Activated T-helper 17 cell treated with anti-CD3 and anti-CD28 coated beads, Interleukin-2, amount 50 U/mL, for 72 hours (primary cell): ENCODE measurements at places on chromosomes 4 and X. TPM values are rescaled to one million over a fixed set of nuclear protein-coding genes. Genes with fewer than 3 reads are reported as not detected.

PDHA2 gene
- not detected for total RNA-seq

MAGEE1 gene
- 3.3 TPM for total RNA-seq

SH3D19 gene
- not detected for total RNA-seq

NKX3-2 gene
- total RNA-seq = not detected

EGFL6 gene
- 1.3 TPM for total RNA-seq

DCAF12L1 gene
- not detected for total RNA-seq

DNA sequence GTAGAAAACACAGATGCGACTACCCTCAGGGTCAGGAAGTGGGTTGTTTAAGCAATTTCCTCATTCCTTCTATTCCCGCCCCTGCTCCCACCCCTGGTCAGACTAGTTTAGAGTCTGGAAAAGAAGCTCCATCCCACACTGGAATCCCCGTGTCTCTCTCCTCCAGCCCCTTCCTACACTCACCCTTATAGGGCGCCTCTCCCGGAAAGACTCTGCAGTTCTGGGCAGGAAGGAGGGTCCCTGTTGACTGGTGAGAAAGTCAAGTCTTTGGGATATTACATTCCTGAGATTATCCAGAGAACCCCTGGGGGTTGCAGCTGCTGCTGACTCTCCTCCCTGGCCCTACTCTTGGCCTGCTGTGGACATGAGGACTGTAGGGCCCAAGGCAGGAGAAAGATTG, 11.9 kb downstream of the STARD8 start:
- no peak for ATAC-seq

DNA sequence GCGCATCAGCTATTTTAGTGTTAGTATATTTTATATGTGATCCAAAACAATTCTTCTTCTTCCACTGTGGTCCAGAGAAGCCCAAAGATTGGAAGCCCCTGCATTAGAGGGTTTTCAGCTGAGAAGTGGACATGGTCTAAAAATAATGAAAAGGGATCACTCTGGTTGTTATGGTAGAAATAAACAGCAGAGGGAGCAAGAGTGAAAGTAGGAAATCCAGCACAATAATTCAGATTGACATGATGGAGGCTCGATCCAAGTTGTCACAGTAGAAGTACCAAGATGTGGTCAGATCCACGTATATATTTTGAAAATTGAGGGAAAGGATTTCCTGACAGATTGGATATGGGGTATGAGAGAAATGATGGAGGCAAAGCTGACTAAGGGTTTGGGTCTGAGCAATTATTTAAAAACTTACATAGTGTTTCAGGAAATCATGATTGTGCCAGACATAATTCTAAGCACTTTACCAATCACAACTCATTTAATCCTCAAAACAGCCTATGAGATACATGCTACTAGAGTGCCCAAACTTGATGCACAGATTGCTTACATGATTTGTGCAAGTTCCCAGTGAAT, 17.0 kb upstream of the TMEM144 start:
- no peak for ATAC-seq

DNA sequence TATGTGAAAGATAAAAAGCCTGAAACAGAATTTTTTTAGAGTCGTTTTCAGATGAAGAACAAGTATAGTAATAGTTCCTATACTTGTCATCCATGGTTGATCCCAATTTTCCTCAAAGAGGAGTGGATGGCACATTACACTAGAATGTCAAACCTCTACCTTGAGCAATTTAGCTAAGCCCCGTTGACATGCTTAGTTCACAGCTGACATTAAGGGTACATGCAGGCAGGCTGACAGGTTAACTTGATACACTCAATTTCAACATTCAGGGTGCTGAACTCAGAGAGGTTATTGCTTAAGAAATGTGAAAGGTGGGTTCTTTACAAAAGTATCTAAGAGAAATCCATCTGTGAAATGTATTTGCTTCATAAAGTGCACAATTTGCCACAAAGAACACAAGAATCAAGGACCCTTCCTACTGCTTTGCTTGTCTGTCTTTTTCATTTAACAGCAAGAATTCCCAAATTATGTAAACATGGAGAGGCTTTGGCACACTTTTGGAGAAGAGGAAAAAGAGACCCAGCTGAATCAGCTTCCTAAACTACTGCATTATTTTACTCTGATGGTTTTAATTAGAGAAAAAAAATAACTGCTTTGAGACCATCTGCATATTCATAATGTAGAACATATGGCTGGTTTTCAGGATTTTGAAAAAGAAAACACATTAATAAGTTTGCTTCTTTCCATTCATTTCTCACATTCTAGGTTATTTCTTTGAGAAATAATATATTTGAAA, 122.5 kb upstream of the DDIT4L start:
- ATAC-seq = no peak

GRCh38 chr4:139777757-139778156, 112.1 kb downstream of the MGST2 start:
- no peak for ATAC-seq

DNA sequence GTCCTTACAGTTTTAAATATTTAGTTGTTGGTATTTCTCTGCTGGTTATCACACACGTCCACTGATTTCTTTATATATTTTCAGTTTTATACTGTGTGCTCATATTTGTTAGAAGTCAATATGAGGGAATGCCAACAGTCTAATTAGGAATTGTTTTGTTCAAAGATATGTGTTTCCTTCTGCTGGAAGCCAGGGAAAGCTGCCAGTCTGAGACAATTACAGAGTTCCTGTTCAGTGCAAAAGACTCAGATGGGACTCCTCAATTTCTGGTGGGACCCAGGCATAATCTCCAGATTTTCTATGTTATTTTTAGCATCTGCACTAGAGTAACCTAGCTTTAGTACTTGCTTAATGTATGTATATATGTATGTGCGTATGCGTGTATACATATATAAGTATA, 486.0 kb downstream of the GRID2 start:
- ATAC-seq = no peak

DNA sequence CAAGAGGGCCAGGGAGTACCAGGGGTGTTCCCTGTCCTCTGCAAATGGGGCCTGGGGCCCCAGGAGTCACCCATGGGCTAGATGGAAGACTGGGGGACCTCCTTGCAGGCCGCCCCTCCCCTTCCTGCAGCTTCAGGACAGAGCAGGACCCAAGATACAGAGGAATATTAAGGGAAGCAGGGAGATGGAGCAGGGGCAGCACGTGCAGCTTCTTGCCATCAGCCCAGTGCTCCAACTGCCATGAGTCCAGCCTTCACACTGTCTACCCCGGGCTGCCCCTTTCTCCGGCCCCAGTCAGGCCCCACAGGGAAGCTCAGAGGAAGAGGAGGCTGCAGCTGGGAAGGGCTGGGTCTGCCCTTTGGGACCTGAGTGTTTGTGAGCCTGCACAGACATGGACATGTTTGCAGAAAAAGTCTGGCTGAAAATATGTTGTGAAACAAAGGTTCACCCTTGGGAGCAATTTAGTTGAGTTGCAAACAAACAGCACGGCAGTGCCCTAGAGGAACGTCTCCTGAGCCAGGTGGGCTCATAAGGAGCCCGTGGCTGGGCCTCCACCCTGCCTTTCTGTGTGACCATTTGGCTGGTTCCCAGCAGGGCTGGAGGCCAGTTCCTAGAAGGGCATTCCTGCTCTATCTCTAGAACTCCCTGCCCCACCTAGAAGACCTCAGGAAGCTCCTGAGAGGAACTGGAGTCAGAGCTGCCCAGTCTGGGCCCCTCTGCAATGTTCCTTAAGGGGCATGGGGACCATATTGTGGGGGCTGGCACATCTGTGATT, 8.9 kb downstream of the FATE1 start:
- ATAC-seq = no peak

- no peak for ATAC-seq
These were observed 57.2 kb upstream of the TMEM131L start for GRCh38 chr4:153408932-153409331.

GRCh38 chr4:76198411-76199237, 15.0 kb downstream of the SCARB2 start:
- peak; percentile 82 for ATAC-seq

DNA sequence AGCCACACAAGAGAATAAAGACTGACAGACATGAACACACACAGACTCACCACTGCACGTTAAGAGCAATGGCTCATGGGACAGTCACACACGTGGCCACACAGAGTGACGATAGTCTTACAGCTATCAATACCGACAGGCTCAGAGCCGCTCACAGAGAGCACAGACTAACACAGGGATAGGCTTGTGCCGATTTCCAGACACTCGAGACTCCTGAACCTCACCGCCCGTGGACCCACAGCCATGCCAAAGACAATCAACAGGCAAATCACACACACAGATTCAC, 716 bp upstream of the SLC38A5 start:
- no peak for ATAC-seq

GRCh38 chrX:47169726-47170515, 23.7 kb upstream of the UBA1 start:
- no peak for ATAC-seq
